ENCODE measurements at places on chromosomes 11 and 22.
A peak's percentile ranks its signal among the peaks of the same experiment; 100 is the strongest.

DNA sequence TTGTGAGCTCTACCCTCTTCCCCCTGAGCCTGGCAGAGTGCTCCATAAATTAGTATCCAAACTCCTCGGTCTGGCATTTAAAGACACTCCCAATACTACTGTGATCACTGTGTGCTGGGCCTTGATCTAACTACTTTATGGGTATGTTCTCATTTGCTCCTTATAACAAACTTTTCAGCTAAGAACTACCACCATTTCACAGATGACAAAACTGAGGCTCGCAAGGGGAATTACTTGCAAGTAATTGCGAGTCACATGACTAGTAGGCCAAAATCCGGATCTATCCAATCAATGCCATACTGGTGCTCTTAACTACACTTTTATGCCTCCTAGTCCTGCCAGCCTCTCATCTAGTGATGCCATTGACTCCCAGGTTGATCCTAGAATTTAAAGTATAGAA, 3.6 kb downstream of the THOC5 start:
- no peak for DNase-seq

DNA sequence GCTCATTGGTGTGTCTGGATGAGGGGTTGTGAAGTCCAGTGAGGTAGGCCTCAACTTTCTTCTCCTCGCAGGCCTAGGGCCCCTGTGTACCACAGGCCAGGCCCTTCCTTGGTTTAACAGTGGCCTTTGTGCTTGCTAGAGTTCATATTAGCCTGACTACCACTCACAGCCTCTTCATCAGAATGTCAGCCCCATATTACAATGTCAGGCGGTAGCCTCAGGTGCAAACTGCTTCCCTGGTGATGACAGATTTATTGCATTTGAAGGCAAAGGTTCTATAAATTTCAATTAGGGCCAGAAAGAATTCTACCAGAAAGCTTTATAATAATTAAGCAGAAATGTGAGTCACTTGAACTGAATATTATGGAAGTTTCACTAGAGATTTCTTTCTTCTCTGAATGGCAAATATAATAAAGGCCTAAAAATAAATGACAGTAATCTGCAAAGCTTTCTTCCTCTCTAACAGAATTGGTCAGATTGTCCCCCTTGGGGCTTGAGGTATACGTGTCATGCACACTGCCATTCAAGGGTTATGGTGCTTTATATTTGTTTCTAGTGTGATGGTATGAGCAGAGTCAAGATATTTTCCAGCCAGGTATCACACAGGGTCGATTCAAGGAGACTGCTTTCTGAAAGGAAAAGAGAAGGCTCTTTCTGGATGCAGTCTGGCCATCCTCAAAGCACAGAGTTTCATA, 210.3 kb downstream of the CWF19L2 start:
- no peak for DNase-seq

GRCh38 chr11:3166268-3167142, 1.4 kb upstream of the OSBPL5 start:
- no peak for DNase-seq

GRCh38 chr11:76694664-76695063, 24.1 kb upstream of the LRRC32 start:
- DNase-seq: peak; percentile 29

GRCh38 chr11:115226556-115226955, 277.7 kb downstream of the CADM1 start:
- DNase-seq: peak; percentile 92

GRCh38 chr11:47616726-47617416, 22.7 kb upstream of the C1QTNF4 start:
- no peak for DNase-seq

- no peak for DNase-seq
Measured at GRCh38 chr11:115421992-115422689, 82.1 kb downstream of the CADM1 start.

- DNase-seq: peak; percentile 14
Measured at GRCh38 chr11:409600-410483, 5.0 kb downstream of the SIGIRR start.

DNA sequence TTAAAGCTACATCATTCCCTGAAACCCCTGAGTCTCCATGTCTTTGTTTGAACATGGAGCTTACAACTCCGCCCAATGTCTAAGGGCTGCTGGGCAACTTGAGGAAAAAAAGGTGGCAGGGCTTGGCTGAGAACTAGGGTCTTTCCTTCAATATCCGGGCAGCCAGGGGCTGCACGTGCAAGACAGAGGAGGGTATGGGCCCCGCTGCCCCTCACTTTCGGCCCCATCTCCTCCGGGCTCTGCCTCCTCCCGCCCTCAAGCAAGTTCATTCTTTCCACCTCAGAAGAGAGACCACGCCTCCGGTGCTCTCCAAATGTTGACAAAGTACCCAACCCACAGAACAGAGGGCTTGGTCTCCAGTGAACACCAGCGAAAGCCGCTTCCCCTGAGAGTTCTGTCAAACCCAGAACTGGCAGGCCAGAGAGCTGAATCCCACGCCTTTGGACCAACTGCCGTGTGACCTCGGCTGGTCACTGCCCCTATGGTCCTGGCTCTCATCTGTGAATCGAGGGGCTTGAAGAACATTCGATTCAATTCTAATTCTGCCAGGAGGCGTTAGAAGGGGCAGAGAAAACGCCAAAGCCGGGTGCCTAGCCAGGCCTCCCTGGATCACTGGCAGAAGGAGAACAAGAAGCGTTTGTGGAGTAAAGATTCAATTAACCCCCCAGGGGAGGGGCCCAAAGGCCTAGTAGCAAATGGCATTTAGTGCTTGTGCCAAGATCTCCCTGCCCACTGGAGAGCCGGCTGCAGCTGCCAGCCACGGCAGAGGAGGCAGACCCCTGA, 7.3 kb downstream of the PDGFB start:
- no peak for DNase-seq

Measured in RCC 7860 (cell line).